CD4-positive, alpha-beta T cell treated with Interleukin-4 for 1 hour (primary cell): ENCODE measurements at places on chromosomes 4 and X.

DNA sequence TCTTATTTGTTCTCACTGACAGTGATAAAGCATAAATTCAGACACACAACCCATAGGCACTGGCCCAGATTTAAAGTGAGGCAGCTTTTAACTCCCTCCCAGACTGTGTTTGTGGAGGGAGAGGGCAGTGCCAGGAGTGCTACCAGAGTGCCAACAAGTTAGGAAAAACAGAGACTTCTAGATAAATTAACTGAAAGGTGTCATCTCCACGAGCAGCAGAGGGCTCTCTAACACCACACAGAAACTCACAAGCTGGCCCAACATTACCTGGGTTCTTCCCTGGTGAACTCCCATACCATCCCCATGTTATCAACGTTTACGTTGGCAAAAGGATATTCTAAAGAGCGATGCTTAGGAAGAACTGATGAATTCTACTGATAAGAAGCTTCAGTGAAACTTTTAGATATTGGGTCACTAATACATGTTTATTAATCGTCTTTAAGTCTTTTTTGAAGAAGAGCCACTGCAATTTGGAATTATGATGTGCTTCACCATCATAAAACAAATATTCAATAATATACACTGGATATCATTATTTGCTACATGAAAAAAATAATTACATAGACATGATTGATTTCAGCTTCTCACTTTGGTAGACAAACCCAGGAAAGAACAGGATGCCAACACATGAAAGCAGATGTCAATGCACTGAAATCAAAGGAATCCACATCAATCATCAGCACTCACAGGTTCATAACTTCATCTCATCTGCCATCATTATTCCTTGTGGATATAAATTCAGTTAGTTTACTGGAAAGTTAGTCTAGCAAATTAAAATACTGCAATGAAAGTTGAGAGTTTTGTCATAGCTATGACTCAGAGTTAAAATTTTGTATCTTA lies 121.2 kb upstream of the NAP1L5 start:
- peak; percentile 45 for DNase-seq

DNA sequence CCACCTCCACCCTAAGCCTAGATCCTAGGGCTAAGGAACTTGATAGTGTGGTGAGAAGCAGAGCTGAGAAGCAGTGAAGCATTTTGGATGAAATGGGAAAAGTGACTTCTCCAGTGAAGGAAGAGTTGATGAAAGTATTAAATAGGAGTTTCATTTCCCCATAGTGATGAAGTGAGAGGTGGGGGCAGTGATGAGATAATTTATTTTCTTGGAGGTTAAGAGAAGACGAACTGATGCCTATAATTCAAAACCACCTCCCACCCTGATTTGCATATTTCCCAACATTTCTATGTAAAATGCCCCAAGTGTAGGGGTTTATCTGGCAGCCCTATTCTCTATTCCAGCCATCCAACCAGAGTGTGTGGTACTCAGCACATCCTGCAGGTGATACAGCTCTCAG lies 6.3 kb downstream of the LONRF3 start:
- DNase-seq, result no peak

DNA sequence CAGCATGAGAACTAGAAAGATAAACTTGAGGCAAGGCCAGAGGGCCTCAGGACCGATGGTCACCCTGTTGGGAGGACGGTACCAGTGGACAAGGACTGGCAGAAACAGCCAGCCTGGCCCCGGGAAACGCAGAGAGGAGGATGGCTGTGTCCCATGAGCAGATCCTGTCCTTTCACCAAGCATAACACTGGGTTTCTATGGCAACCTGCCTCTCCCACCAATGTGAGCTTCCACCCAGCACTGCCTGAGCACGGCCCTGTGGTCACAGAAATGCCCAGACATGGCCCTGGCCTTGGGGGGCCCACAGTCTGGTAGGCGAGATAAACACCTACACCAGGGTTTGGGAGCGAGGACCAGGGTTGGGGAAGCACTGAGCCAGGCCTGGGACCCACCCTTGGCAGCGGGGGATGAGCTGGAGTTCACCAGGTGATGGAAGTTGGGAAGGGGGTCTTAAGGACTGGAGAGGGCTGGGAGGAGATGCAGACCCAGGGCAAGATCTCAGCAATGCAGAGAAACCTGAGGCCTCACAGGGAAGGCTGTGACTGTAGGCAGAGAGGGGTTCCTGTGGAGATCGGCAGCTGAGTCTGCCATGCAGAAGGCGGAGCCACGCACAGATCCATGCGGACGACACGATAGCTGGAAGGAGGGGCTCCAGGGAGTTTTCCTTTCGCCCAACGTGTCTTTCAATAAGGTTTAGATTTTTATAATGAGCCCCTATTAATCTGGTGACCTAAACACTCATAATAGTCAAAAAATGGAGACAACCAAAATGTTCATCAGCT lies 32.7 kb upstream of the CRMP1 start:
- no peak for DNase-seq

GRCh38 chr4:84070289-84070688 lies 428.8 kb downstream of the NKX6-1 start:
- DNase-seq, result no peak

DNA sequence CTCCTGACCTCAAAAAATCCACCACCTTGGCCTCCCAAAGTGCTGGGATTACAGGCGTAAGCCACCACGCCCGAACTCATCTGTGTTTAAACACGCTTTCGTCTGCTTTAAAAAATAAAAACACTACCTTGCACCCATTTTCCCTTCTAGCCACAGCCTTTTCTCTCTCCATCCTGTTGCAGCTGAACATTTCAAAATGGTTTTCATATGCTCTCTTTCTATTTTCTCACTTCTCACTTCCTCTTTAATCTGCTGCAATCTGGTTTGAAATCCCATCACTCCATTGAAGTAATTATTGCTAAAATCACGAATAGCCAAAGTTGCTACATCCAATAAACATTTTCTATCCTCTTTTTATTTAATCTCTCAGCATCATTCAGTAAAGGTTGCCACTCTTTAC lies 70.0 kb downstream of the DCHS2 start:
- no peak for DNase-seq

DNA sequence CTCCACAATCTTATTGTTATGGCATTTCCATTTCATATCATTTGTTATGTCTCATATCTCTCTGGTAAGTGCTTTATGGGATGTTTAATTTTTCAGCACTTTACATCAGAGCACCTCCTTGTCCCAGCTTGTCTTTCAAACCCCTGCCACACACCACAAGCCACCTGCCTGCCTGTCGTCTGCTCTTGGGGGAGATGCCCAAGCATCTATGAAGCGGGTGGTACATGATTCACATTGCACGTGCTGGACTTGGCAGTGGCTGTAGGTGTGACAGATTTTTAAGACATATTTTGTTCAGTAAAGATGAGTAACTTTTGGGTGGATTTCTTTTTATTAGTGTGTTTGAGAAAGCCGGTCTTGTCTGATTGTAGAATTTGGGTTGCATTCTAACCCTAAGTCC lies 14.2 kb upstream of the SPATA4 start:
- no peak for DNase-seq

- no peak for DNase-seq
Measured at GRCh38 chrX:118560489-118560888, 64.9 kb downstream of the DOCK11 start.

GRCh38 chr4:73721435-73721834 lies 18.9 kb upstream of the CXCL8 start:
- DNase-seq, result no peak

DNA sequence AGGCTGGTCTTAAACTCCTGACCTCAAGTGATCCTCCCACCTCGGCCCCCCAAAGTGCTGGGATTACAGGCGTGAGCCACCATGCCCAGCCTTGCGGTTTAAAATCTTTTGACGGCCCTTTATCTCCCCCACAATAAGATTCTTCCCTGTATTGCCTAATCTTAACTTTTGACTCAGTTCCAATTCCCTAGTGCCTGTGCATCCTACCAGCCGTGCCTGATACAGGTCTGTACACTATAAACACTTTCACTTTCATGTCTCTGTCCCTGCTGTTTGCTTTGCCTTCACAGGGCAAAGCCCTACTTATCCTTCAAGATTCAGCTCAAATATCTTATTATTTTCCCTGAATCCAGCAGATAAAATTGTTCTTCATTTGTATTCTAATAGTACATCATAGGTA lies 74.6 kb downstream of the WDR44 start:
- DNase-seq, result no peak

DNA sequence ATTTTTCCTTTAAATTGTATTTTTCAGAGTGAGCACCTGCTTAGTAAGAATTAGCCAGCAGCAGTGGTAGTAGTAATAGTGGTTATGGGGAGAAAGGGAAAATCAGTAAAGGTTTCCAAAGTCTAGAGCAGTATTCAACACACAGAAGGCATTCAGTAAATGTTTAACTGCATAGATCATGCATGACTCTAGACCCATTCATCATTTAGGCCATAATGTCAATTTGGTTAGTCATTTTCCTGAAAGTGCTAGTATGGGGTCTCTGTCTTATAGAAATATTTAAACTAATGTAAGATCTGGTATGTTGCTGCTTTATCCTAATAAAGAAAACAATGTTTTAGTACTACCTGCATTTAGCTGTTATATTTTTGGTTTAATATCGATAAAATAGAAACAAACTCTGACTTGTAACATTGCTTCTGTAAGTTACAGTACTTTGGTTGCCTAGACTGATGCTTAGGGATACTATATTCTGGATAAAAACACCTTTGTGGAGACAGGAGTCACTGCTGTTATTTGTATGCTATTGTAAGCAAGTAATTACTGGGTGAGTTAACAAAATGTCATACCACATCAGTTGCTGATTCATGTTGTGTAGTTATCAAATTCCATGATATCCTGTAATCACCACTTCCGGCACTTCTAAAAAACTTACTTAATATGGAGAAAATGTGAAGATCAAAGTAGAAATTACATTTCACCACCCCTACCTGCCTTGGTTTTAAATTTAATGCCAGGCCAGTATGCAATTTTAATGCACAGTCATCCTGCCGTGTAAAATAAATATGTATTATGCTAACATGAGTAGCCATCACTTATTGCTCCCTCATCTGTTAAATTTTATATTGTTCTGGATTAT lies 115.8 kb upstream of the BMPR1B start:
- DNase-seq, result no peak

DNA sequence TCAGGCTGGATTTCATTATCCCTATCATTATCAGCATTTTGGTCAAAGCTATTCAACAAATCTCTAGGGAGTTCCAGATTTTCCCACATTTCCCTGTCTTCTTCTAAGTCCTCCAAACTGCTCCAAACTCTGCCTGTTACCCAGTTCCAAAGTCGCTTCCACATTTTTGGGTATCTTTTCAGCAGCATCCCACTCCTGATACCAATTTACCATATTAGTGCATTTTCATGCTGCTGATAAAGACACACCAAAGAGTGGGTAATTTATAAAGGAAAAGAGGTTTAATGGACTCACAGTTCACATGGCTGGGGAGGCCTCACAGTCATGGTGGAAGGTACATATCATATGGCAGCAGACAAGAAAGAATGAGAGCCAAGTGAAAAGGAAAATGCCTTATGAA lies 132.8 kb upstream of the SLC7A11 start:
- DNase-seq, result no peak
